NCI-H1092 (cell line): ENCODE measurements at places on chromosomes 1 and 21.

DNA sequence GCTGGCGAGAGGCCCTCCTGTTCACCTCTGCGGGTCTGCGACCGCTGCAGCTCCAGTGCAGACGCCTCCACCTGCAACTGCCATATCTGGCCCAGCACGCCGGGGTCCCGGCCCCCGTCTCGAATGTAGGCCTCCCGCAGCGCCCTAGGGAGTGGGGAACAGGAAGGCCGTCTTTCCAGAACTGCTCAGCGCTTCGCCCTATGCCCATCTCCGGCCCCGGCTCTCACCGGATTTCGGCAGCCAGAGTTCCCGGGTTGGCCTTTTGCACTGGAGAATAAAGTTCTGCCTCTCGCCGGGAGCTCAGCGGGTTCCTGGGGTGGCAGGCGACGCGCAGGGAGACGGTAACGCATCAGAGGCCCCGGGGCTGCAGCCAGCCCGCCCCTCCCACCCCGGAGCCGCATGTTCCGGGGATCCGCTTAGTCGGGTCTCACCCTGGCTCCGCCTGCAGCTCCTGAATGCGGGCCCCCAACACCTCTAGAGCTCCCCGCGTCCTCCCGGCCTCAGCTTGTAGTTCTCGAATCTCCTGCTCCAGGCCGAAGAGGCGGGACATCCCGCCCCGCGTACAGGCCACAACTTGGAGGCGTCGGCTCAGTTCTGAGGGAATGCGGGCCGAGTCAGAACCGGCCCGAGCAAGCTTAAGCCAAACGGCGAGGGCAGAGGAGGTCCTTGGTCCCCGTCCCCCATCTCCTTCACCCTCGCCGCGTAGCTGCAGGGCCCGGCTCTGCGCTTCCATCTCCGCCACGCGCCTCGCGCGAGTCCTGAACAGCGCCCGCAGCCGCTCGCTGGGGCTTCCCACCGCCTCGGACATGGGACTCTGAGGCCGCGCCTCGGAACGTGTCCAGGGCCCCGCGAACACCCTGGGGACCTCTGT is 1.1 kb downstream of the CCDC17 start:
- no peak for DNase-seq

- DNase-seq, result no peak
Observed at GRCh38 chr1:9282696-9282955, 10.1 kb upstream of the SPSB1 start.

GRCh38 chr1:240107058-240107684 is 15.5 kb downstream of the FMN2 start:
- DNase-seq, result no peak

- DNase-seq, result no peak
Observed at GRCh38 chr21:44582055-44582454, 1.7 kb upstream of the KRTAP10-5 start.

- no peak for DNase-seq
Observed at GRCh38 chr1:92446546-92446945, 40.2 kb downstream of the GFI1 start.

DNA sequence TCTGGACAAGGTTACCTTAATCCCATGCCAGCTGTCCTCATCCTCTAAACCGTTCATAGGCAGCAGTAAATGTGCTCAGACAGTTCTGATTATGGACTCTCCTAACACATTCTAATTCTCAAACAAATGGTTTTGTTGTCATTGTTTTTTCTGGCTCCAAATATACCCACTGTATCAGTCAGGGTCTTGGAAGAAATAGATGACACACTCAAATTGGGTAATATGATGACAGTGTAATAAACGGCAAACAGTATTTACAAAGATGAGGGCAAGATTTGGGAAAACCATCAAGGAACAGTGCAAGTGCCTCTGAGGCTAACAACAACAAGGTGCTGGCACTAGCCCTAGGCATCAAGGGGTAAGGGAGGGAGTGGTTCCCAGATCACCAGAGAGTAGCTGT is 4.3 kb upstream of the CDC20 start:
- DNase-seq, result no peak

- no peak for DNase-seq
Observed at GRCh38 chr1:49098866-49099265, 322.2 kb upstream of the BEND5 start.
